NCI-H1930 (cell line): ENCODE measurements at places on chromosomes 4 and X.

GRCh38 chr4:142316025-142316424, 530.1 kb downstream of the INPP4B start:
- DNase-seq = no peak

DNA sequence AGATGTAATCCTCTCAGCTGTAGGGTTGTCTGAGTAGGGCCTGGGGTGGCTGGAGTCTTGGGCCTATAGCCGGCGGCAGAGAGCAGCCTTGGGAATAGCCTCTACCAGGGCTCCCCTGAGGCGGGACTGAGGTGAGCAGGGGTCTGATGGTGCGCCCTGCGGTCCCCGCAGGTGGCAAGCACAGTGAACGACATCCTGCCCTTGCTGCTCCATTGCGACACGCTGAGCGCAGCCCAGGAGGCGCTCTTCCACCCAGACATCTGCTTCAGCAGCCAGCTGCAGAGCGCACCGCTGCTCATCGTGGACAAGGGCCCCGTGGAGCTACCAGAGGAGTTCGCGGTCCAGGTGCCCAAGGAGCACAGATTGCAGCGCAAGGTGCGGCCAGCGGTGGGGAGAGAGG, 317.0 kb downstream of the ADGRL3 start:
- no peak for DNase-seq

DNA sequence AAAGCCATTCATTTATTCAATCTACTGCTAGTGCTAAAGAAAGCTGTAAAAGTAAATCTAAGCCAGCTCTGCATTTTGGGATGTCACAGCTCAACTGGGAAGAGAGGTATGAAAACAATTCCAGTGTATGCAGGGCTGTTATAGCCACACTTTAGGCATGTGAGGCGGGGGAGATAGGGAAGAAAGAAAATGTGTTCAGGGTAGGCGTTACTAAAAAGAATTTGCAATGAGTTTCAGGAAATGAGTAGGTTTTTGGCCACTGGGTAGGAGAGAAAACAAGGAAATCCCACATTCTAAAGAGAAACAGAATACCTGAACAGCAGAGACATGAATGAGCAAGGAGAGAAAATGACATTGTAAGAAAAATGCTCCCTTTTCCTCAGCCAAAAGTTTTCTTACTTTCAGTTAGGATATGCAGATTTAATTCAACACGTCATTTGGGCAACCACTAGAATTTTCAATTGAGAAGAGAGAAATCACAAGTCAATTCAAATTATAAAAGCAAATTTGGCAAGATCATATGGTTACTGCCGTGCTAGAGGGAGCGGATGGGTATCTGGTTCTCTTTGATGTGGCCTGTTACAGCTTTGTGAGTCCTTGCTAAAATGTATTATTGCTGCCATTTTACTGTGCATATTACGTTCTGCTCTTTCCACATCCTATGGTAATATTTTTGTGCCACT, 226.3 kb downstream of the KCNIP4 start:
- no peak for DNase-seq

GRCh38 chr4:41865981-41866798, 69.0 kb upstream of the TMEM33 start:
- DNase-seq = no peak

- DNase-seq = peak; percentile 22
Observed at GRCh38 chr4:16199093-16199492, 27.2 kb downstream of the TAPT1 start.

DNA sequence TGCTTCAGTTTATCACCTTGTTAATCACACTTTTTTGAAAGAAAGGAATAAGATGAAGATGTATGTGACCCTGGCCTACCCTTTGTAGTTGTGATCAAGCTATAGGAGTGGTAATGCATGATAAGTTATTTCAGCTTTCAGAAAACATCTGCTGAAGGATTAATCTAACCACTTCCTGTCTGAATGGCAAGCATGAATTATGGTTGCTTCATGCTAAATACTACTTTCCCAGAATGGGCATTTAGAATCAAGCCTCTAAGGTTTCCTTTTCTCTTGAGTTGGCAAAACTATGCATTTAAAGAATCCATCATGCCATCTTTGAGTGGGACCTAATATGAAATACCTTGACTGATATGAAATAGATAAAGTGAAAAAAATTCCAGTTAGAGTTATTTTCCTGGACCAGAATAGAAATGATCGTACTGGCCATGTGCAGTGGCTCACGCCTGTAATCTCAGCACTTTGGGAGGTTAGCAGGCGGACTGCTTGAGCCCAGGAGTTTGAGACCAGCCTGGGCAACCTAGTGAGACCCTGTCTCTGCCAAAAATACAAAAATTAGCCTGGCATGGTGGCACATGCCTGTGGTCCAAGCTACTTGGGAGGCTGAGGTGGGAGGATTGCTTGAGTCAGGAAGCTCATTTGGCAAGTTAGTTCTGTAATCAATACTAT, 59.1 kb downstream of the ANXA3 start:
- DNase-seq = no peak

DNA sequence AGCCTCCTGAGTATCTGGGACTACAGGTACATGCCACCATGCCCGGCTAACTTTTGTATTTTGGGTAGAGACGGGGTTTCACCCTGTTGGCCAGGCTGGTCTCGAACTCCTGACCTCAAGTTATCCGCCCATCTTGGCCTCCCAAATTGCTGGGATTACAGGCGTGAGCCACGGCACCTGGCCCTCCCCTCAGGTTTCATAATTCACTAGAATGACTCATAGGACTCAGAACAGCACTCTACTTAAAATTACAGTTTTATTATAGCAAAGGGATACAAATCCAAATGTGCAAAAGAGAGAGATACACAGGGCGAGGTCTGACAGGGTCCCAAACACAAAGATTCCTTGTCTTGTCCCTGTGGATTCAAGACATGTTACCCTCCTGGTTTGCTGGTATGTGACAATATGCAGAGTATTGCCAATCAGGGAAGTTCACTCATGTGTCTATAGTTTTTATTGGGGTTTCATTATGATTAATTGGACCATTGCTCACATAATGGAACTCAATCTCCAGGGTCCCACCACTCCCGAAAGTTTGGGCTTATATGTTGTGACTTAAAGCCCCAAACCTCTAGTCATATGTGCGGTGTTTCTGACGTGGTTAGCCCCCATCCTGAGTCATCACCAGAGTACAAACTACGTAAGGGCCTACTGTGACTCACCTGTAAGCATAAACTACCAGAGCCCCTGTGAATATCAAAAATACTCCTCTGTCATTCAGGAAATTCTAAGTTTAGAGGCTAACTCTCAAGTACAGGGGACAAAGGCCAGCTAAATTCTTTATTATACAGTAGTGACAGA, 5.2 kb downstream of the YIPF6 start:
- no peak for DNase-seq

GRCh38 chrX:84078991-84079390, 109.0 kb downstream of the RPS6KA6 start:
- DNase-seq = no peak

GRCh38 chr4:101295691-101296090, 51.6 kb downstream of the PPP3CA start:
- no peak for DNase-seq

DNA sequence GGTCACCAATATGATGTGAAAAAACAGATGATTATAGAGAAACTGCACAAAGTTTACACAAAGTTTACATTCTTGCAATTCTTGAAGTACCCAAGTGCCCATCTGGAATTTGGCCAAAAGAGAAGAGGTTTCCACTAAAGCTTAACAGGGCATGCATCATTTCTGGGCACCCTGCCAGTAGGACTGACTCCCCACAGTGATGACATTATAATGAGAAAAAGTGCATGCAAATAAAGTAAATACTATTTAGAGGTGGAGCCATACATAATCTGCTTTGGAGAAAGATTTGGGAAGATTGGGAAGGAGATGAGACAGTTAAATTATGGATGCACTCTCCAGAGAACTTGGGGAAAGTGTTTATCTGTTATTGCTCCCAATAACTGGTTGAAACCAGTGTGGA, 93.7 kb upstream of the TRPC3 start:
- DNase-seq = no peak

DNA sequence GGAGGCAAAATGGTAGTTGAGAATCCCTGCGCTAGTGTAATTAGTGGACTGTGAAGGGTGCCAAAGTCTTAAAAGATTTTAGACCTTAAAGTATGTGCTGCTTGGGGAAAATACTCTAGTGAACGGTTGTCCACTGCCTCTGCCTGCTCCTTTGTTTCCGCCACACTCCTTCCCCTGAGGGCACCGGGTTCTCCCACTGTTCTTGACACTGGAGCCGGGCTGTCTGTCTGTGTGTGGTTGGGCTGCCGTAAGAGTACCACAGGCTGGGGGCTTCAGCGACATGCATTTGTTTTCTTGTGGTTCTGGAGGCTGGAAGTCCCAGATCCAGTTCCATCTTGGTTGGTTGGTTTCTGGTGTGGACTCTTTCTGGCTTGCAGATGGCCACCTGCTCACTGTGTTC, 76.2 kb downstream of the CLDN34 start:
- DNase-seq = no peak

- DNase-seq = no peak
Observed at GRCh38 chrX:101230636-101231035, 11.1 kb downstream of the DRP2 start.

GRCh38 chr4:42151568-42152506, 618 bp downstream of the BEND4 start:
- peak; percentile 64 for DNase-seq

GRCh38 chrX:136879001-136879687, 1.4 kb downstream of the RBMX start:
- DNase-seq = no peak

DNA sequence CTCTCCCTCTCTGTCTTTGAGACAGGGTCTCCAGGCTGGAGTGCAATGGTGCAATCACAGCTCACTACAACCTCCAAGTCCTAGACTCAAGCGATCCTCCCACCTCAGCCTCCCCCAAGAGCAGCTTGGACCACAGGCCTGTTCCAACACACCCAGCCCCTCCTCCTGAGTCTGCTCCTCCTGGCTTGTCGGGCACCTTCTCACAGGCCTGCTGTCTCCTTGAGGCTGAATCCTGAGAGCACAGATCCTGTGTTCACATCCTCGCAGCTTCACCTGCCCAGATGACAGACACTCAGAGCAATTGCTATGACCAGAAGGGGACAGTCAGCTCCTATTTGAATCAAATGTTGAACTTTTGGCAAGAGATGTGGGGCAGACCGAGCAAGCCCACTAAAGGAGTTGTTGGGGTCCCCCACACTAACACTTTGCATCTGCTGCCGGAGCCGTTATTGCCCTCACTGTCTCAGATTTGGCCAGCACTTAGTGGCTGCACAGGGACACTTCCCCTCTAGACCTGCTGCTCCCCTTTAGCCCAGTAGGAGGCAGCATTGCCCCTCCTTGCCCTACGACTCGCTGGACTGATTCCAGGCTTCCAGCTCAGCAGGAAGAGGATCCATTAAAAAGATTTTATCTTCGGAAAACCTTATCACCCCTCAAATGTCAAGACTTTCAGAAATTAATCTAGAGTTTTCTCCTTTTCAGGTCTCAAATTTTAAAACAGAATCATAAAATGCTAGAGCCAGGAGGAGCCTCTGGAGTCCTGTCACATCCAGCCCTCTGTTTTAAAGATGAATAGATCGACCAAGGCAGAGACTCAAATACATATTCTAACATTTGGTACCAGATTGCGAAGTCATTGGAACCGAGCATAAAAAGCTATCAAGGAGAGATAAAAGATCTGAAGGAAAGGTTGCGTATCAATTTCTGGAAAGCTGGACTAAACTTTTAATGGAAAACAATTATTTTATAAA, 113.7 kb downstream of the USP46 start:
- DNase-seq = peak; percentile 5

DNA sequence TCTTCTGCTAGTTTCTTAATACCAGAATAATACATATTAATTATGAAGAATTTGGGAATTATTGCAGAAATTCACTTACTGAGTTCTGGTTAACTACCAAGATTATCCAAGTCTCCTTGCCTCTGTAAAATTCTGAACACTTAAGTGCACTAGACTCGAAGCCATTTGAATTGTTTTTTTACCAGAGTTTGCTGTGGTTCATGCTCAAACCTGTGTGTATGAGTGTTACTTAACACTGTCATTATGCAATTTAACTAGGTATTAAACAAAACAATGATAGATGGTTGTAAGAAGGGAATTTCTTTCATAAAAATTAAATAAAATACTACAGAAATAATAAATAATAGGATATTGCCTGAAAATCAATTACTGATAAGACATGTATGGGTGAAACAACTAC, 145.6 kb upstream of the FAT4 start:
- no peak for DNase-seq

DNA sequence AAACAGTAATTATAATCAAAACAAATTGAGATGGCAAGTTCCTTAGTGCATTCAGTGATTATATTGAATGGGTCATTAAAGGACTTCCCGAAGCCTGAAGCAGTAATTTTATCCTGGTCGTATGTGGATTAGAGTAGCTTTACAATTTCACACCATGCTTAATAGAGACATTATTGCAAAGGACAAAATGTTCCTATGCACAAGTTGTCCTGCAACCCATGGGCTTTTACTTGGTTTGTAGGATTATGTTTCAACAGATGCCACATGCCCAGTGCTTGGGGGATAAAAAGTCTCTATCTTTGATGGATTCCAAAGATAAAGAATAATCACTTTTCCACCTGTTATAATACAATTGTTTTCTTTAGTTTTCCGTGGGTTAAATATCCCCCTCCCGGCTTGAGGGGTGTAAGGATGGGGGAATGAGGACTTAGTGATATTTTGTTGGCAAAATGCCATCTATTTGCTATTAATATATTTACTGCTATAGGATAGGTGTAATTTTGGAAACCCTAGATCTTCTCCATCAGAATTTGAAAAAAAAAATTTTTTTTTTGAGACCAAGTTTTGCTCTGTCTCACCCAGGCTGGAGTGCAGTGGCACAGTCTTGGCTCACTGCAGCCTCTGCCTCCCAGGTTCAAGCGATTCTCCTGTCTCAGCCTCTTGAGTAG, 156.5 kb upstream of the ETNPPL start:
- DNase-seq = no peak

GRCh38 chr4:145351162-145351561, 130.5 kb upstream of the SMAD1 start:
- no peak for DNase-seq

GRCh38 chr4:136505020-136505419, 1027.3 kb downstream of the PCDH18 start:
- DNase-seq = no peak

- DNase-seq = no peak
Observed at GRCh38 chr4:85168234-85168834, 201.8 kb upstream of the WDFY3 start.

DNA sequence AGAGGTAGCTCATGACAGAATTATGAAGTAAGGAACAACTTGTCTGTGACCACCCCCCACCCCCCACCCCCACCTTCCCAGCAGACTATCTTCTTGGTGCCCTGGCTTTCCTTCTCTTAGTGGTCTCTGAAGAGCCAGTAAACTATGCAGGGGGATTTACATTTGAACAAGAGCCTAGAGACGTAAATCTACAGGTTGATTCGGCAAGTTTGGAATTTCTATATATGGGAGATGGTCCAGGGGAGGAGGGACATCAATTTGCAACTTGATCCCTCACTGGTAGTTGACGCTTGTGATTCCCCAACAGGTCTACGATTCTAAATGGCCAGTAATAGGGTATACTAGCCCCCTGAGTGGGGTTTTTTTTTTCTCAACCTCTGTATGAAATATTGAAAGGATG, 36.7 kb downstream of the IL13RA1 start:
- no peak for DNase-seq

GRCh38 chrX:120559804-120560203, 958 bp downstream of the CUL4B start:
- no peak for DNase-seq
